Suprapubic skin (tissue), 4 donors: ENCODE measurements at places on chromosomes 6 and 20.

GRCh38 chr6:13708736-13709135 lies 2.9 kb downstream of the RANBP9 start:
- DNase-seq, result no peak

GRCh38 chr20:49851991-49852390 lies 39.4 kb downstream of the SLC9A8 start:
- no peak for DNase-seq

- no peak for DNase-seq
Measured at GRCh38 chr6:138986578-138986977, 1.5 kb downstream of the REPS1 start.

DNA sequence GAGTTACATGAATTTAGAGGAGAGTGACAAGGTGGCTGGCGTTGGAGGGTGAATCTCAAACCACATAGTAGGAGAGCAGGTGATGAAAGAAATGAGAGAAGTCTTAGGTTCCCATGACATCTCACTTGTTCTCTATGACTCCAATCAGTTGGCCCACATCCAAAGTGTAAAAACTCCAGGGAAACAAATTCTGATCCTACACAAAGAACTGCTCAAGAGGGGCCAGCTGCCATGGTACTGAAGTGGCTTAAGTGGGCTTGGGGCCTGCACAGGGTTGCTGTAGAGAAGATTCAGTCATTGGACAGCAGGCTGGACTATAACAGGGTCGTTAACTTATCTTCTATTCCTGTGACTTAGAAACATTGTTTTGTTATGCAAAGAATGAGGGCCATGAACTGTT lies 7.6 kb upstream of the ADGRF4 start:
- DNase-seq, result no peak

- DNase-seq, result no peak
Measured at GRCh38 chr6:129661536-129662405, 48.2 kb downstream of the ARHGAP18 start.

DNA sequence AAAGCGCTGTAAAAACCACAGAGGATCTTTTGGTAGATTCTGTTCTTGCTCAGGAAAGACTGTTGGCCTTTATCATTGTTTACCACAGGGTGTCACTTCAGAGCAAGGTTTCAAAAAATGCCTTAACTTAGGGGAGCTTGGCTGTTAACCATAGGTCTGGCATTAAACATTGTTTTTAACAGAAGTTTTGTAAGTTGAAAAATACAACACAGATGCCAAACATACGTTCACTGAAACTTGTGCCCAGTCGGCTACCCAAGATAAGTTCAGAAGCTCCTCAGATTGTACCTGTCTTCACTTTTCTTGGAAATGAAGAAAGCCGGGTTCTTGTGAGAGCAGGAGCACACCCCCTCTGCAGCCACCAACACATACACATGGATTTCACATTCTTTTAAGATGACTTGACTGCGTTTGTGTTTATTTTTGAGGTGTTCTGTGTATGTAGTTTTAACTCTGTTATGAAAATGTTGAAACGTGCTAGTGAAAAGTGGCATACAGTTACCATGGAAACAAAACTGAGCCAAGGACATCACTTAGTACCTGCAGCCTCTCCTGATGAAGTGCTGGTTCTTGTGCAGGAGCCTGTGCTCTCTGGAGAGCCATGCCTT lies 64.9 kb downstream of the SYCP2L start:
- DNase-seq, result no peak

DNA sequence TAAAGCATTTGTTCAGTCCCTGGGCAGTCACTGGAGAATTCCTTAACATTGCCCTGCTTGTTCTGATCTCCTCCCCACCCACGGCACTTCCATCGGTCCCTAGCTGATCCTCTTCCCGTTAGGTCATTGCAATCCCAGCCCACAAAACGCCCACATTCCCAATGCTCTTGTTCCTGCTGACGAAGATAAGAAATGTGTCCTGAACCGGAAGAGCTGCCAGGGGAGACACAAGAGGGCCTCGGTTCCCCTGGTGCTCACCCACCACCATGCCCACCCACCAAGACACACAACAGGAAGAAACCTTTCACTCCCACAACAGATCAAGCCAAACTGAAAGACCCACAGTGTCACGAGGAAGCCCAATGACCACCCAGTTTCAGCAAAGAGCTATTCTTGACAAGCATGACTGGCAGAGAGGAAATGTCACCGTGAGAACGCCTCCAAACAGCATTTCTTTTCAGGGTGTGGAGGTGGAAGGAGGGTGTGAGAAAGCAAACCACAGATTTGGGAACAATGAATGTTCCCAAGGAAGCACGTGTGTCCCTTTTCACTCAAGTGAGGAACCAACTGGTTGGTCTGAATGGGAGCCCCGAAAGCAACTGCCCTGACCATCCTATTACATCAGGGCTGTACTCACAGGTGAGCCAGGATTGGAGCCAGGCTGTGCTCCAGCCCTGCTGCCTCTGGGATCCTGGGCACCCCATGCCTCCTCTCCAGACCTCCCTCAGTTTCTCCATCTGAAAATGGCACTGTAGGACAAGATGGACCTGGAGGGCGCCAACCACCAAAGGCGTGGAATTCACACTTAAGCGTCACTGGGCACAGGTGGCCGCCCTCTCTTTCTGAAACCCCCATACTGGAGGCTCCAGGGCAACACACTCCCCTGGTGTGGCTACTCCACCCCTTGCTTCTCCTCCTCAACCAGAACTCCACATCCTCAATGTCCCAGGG lies 97.5 kb downstream of the ZMYND8 start:
- DNase-seq, result no peak

DNA sequence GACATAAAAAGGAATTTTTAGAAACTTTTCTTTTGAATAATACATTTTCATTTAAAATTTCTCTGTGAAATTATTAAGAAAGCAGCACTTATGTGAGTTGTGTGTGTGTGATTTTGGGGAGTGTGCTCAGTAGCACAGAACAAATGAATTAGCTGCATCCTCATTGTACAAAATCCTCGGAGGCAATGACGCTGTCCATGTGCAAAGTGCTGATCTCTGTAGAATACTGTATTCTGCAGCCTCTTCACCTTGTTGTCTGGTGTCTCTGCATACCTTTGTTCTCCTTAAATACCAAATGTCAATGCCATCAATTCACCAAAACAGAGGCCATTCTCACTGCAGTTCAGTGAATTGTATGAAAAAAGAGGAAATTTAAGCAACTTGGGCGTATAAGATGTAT lies 838.4 kb downstream of the QKI start:
- DNase-seq, result no peak

- no peak for DNase-seq
Measured at GRCh38 chr20:62977613-62978560, 25.4 kb downstream of the SLC17A9 start.

- no peak for DNase-seq
Measured at GRCh38 chr6:140012150-140012549, 637.7 kb upstream of the CITED2 start.

- no peak for DNase-seq
Measured at GRCh38 chr6:43817192-43817591, 47.2 kb downstream of the VEGFA start.

DNA sequence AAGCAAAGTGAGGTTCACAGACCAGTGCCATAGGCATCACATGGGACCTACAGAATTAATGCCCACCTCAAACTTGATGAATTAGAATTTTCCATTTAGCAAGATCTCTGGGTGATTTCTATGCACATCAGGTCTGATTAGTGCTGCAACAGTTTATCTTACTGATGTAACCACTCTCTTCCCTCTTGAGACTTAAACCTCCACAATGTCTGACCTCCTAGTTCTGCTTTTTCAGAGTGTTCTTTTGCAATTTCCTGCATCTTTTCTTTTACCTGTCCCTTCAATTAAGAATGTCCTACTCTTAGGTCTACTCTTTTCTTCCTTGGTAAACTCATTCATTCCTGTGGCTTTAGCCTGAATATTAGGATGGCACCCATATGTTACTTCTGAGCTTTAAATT lies 615.3 kb downstream of the TFAP2A start:
- DNase-seq, result no peak
